ENCODE measurements at places on chromosomes 5 and 9. TPM values are rescaled to one million over a fixed set of nuclear protein-coding genes. Genes with fewer than 3 reads are reported as not detected.

The C5orf58 gene
- not detected for total RNA-seq

DNA sequence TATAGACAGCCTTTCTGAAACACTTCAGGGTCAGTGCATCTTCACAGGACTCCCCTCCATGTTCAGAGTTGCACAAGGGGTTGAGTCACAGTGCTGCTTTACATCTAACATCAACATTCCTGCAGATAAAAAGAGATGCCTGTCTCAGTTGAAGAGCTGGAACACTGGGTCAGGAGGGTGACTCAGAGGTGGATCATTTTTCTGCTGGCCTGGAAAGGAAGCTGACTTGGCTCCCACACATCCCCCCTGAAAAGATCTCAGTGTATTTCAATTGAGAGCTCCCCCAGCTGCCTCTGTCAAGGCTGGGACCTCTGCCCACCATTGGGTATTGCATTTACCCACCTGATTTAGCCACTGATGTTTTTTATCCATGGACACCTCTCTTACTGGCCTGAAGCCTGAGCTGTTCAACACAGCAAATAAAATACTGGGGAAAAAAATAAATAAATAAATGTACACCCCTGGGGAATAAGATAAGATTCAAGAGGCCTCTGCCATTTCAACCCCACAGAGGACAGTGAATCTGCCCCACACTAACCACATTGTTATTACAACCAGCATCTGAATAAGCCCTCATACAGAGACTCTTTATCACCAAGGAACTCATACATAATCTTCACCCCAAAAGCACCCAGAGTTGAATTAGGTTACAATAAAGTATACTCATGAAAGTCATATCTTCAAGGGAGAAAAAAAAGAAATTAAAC lies 716.4 kb downstream of the SEMA5A start:
- no peak for DNase-seq

The SLC34A3 gene
- not detected for total RNA-seq

- no peak for DNase-seq
Observed at GRCh38 chr9:125707472-125707804, 430 bp upstream of the MAPKAP1 start.

GRCh38 chr5:103360475-103360874 lies 101.9 kb downstream of the MACIR start:
- no peak for DNase-seq

GRCh38 chr9:76289703-76290102 lies 104.5 kb downstream of the RFK start:
- DNase-seq, result no peak

GRCh38 chr5:98401656-98402055 lies 371.8 kb upstream of the RGMB start:
- no peak for DNase-seq

DNA sequence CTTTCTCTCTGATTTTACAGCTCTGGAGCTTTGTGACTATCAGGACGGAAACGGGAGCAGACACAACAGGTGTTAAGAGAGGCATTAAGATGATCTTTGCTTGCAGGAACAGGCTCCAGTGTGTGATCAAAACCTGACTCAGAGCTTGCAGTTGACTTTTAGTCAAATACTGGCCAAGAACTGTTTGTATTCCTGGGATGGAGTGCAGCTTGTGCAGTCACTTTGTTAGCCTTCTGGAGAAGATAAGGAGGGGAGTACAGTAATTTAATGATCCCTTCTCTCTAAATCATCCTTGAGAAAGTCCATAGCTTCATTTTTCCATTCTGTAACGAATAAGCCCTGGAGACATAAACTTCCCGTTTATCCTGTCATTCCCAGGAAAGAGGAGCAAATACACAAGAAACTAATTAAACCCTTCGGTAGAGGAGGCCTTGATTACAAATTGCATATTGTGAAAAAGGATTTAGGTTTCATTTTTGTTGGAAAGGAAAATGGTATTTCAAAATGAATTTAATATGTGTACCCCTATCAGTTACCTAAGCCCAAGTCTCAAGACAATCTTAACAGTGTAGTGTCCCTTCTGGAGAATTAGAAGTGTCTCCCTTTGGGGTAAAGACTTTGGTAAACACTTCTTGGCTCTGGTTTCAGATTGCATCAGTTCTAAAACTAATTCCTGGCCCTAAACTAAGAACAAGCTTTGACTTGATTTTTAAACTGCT lies 3.1 kb upstream of the STOM start:
- DNase-seq, result no peak

GRCh38 chr5:88713818-88714217 lies 169.2 kb downstream of the MEF2C start:
- no peak for DNase-seq

The OLFM1 gene
- total RNA-seq, result 3.7 TPM

GRCh38 chr5:140310434-140310833 lies 7.5 kb upstream of the PFDN1 start:
- no peak for DNase-seq

DNA sequence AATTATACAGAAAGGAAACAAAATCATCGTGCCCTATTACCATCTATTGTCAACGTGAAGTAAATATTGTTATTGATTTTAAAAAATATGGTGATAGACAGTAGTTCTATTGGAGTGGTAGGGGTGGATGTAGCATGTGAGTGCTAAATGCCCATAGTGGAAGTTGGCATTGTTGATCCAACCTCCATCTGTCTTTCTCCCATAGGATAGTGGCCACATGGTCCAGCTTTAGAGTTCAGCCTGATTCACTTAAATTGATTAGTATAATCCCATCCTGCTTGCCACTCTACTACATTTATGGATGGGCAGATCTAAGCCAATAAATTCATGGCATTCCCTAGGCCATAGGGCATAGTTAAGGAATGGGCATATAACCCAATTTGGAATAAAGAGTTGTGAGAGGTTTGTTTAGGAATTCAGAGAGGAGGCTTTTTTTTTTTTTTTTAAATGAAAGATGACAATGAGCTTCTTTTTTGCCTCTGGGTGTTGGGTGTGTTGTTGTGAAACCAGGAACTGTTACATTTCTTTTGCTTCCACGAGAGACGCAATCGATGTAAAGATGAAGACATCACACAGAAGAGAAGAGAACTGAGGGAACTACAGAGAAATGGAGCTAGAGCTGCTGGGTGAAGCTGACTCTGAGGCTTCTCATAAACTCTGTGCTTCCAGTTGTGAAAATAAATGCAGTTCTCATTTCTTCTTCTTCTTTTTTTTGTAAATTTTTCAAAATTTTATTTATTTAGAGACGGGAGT lies 12.5 kb upstream of the CHD1 start:
- no peak for DNase-seq

Measured in liver (tissue), 10 donors.